A549 treated with CpdA at 1 μM for 4 hours (cell line): ENCODE measurements at places on chromosomes 7 and 10. TPM values are rescaled to one million over a fixed set of nuclear protein-coding genes. Genes with fewer than 3 reads are reported as not detected.

Gene SH3PXD2A
- total RNA-seq, result 1.5 to 2.5 TPM (median 2.2 TPM) in 5 replicates

Gene CYP2E1
- 0.09 to 0.22 TPM (median 0.20 TPM) in 4 of 5 replicates, not detected in the other for total RNA-seq

Gene TRIM4
- total RNA-seq, result 25.5 to 27.8 TPM (median 26.6 TPM) in 5 replicates

Gene OR13A1
- not detected in 5 replicates for total RNA-seq

Gene GIMAP1
- not detected in 5 replicates for total RNA-seq

Gene BAMBI
- total RNA-seq, result 13.6 to 20.5 TPM (median 18.8 TPM) in 5 replicates
